ENCODE measurements at places on chromosomes 2 and 18.
A peak's percentile ranks its signal among the peaks of the same experiment; 100 is the strongest.

DNA sequence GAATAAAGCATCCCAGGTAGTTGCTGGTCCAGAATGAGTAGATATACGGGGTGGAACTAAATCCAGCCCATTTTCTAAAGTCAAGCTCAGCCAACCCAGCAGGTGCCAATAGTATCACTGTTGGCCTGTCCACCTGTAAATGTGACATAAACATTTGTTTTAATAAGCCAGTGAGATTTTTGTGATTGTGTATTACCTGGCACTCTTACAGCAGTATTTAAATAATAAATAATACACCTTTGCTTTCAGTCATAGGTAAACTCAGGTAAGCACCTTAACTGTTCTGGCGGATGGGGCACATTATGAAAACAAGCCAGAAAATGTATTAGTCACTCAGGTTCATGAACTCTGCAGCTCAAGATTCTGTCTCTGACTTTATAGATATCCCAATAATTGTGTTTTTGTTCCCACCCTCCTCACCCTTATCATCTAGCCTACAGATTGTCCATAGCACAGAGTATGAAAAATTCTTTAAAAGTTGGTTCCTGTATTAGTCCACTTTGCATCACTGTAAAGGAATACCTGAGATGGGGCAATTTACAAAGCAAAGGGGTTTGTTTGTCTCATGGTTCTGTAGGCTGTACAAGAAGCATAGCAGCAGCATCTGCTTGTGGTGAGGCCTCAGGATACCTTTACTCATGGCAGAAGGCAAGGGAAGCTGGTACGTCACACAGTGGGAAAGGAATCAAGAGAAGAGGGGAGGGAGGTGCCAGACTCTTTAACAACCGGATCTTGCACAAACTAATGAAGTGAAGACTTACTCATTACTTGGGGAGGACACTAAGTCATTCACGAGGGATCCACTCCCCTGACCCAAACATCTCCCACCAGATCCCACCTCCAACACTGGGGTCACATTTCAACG lies 73.0 kb upstream of the CYRIA start:
- no peak for DNase-seq

GRCh38 chr2:124343827-124344498 lies 318.9 kb downstream of the CNTNAP5 start:
- no peak for DNase-seq

DNA sequence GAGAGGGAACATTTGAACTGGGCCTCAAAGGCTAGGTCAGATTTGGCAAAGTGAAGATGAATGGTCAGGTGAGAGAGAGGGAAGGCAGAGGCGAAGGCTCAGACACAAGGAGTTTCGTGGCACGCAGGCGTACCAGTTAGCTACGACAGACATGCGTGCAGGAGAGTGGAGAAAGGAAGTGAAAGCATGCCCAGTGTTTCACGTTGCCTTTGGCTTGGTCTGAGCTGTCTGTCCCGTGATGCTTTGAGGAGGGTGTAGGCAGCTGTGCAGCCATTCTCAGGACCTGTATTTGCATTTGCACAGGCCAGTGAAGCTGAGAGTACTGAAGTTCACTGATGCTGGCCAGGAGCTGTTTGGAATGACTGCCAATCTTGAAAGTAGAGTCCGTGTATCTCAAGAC lies 69.5 kb downstream of the HNRNPLL start:
- no peak for DNase-seq

GRCh38 chr2:215931256-215931903 lies 82.0 kb downstream of the MREG start:
- peak; percentile 15 for DNase-seq

GRCh38 chr2:125364984-125365265 lies 1291.0 kb upstream of the GYPC start:
- no peak for DNase-seq

DNA sequence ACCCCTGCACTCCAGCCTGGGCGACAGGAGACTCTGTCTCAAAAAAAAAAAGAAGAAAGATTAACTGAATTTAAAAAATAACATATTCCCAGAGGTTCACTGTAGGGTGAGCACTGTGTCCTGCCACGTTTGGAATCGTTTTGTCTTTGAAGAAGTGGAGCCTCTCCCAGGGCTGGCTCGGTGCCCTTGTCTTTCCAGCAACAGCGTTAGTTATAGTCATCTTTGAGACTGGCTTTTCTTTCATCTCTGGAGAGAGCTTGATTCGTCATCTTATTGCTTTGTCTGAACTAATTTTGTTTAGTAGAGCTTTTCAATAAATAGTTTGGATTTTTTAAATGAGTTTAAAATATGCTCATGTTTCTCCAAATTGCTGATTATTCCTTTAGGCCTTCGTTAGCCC lies 50.5 kb downstream of the IMPA2 start:
- no peak for DNase-seq

DNA sequence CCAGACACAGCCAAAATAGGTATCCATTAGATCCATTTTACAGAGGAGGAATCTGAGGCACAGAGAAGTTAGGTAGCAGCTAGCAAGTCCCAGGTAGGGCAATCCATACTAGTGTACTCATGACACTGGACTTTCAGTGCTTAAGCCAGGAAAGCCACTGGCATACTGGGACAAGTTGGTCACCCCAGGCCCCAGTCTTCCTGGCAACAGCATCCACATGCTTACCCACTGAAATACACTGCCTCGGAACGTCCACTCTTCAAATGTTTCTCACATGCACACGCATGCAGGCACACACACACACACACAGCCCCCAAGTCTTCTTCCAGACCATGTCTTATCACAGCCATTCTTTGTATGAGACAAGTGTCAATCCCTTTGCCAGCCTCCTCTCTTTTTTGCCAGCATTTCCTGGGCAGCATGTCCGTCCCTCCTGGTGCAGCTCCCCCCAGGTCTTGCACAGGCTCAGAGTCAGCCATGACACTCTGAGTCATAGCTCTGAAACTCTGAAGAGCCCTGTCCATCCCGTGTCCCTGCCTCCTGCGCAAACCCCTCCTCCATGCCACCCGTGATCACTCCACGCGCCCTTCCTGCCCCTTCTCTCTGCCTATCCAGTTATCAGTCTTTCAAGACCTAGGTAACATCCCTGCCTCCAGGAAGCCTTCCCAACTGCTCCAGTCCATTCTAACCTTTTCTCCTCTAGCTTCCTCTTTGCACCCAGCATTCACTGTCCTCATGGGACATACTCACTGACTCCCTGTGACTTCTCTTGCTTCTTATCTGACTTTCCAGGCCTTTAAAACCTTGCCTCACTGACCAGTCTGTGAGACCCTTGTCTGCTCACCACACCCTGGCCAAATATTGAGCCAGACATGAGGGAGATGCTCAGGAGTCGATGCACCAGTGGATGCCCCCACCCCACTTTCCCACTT lies 10.9 kb upstream of the TEX261 start:
- no peak for DNase-seq

DNA sequence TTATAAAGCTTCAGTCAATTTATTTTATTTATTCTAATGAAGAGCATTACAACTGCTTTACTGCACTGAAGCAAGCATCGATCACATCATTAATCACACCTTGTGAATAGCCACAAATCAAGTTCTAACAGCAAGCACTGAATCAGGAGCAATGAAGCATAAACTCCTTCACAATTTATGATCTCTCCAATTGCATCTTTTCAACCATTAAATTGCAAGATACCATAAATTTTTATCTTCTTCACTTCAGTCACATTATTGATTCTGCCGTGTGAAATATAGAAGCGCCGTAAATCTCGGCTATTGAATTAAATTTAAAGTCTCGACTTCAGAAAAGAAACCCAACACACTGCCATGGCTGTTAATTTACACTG lies 298.7 kb downstream of the CDCA7 start:
- no peak for DNase-seq

- no peak for DNase-seq
Observed at GRCh38 chr2:69090820-69091219, 77.8 kb downstream of the ANTXR1 start.

DNA sequence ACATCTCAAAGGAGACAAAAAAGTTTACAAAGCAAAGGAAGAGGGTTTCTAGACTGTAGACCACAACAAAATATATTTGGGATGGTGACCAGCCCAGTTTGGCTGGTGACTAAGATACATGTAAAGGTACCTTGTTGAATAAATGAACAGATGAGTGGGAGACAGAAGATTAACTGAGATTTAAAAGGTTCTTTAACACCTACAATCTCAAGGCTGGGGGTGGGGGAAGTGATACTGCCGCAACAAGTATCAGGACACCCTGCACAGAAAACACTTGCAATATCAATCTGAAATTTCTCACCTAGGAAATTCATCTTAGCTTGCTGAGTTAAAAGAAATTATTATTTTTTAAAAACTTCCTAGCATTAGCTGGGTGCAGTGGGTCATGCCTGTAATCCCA lies 8.3 kb downstream of the RNF149 start:
- DNase-seq: no peak

DNA sequence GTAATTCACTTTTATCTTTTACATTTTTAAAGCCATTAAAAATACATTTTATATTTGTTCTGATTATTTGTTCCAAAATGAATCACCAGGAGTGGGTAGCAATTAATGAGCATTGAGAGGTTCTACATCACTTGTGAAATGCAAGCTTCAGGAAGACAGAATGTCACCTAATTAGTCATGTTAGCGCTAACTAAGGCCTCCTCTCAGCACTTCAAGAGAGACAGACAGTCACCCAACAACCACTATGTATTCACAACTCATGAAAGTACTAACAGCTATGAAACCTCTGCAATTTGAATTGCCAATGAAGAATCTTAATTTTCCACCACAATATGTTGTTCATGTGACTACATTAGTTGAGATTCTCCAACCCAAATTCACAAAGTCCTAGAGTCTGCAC lies 611.0 kb downstream of the KCNJ3 start:
- no peak for DNase-seq

DNA sequence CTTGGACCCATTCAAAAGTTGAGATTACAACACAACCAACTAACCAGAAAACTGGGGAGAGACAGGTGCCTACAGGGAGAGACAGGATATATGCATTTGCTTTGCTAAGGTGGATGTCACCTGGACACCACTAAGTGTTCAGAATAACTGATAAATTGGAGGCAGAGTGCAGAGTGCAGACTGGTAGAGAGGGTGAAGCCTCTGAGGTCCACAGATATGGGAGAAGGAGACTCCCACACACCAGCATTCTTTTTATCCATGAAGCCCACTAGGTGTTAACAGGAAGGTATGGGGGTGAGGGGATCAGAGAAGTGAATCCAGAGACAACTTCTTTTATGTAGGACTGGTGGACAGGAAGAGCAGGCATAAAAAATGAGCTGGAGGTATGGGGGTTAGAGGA lies 1310.0 kb upstream of the ZEB2 start:
- no peak for DNase-seq

DNA sequence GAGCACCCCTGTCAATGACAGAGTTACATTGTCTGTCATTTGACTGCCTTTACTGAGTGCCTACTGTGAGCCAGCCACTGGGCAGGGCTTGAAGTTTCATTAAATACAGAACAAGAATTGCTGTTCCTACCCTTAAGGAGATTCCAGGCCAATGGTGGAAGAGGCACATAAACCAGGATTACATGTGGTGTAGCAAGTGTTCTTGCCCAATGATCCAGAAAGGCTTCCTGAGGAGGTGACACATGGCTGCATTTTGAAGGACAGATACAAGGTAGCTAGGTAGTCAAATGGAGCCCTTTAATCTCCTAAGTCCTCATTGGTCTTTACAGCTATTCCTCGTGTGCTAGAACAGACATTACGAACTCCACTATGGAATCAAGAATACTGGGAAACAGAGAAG lies 312.7 kb downstream of the ETAA1 start:
- DNase-seq: no peak

DNA sequence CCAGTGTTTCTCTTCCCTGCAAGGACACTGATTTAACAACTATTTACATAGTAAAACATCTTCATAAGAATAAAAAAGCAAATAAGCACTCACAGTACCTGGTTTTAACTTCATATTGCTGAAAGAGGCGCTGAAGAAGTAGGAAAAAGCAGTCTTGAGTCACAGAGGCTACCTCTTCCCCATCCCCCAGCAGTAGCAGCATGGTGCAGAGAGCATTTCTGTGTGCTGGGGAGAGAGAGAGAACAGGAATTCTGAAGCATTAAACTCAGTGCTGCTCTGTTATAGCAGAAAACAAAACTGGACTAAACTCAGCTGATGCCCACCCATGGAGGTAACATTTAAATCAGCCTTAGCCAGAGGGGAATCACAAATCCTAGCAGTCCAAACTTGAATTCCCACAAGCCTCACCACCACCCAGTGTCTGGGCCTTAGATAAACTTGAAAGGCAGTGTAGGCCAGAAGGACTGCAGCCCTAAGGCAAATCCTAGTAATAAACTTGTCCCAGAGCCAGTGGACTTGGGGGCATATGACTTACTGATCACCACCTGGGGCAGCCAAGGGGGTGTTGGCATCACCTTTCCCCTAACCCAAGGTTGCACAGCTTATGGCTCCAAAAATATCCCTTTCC lies 321.8 kb upstream of the CWC22 start:
- no peak for DNase-seq

DNA sequence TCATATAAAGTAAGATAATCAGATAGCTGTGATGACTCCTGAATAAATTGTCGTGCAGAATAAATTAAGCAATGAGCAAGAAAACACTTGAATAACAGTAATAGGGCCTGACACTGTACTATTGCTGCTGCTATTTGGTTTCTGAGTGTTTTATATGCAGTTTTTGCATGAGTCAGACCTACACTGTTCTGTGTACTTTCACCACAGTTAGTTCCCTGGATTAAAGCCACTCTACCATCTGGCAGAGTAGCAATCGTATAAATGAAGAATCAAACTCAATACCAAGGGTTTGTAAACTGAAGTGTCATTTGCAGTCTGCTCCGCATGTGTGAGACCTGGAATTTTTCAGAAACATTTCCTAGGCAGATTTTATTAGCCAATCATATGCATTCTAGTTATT lies 398.6 kb upstream of the CDH7 start:
- DNase-seq: no peak

DNA sequence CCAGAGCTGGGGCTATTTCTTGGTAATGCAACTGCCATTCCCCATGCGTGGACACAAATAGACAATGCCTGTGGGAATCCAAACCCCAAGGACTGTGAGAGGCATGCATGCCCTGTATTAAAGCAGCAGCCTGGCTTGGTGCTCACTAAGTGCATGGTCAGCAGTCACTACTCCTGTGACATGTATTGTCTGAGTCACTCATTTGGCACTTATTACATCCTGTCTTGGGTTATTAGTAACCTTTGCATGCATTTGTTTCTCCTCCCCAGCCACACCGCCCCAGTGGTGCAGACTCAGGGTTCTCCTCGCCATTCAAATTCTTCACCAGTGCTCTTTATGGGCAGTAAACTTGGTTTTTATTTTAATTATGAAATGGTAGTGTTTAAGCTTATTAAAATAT lies 30.2 kb downstream of the PRKCE start:
- no peak for DNase-seq

GRCh38 chr2:149334156-149334555 lies 3.8 kb downstream of the LYPD6 start:
- DNase-seq: no peak

DNA sequence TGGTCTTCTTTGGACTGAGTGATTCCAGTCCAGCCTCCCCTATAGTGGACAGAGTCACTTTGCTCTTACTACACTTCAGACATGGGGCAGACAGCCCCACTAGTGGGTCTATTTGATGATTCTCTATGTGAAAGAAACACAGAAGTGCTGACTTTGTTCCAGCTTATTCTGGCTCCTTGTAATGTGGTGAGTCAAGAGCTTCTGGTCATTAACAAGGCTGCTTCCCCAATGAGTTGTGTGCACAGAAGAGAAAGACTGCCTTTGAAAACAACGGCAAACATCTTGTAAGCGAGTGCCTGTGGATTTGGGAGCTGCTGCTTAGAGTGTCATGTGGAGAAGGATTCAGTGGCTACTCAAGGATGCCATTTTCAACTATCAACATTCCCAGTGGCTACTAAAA lies 39.1 kb downstream of the RMC1 start:
- DNase-seq: no peak

Measured in stimulated activated CD4-positive, alpha-beta T cell treated with anti-CD3 and anti-CD28 coated beads, TNF-alpha, amount 100 ng/mL, for 1 hour (primary cell).